ENCODE measurements at places on chromosomes 3 and 15. TPM values are rescaled to one million over a fixed set of nuclear protein-coding genes. Genes with fewer than 3 reads are reported as not detected.

The HES1 gene
- 3.7 TPM for total RNA-seq

The ITIH3 gene
- total RNA-seq, result not detected

The NOX5 gene
- total RNA-seq, result 0.30 TPM

The ATP8B4 gene
- total RNA-seq, result 0.42 TPM

The CACNA2D3 gene
- not detected for total RNA-seq

The ITIH4 gene
- total RNA-seq, result 1.3 TPM

The PPP2R3A gene
- total RNA-seq, result 6.5 TPM

The ZPLD1 gene
- total RNA-seq, result 0.42 TPM

The BCL2A1 gene
- 2.1 TPM for total RNA-seq

The MYD88 gene
- 16.5 TPM for total RNA-seq

The CPLX3 gene
- not detected for total RNA-seq

The GRK7 gene
- total RNA-seq, result 0.05 TPM

The HEXA gene
- total RNA-seq, result 97.7 TPM

The CCR9 gene
- not detected for total RNA-seq

The PTPN9 gene
- total RNA-seq, result 26.1 TPM

The ADGRG7 gene
- 0.30 TPM for total RNA-seq

The MINAR1 gene
- total RNA-seq, result 1.8 TPM

The FHIT gene
- 1.2 TPM for total RNA-seq

The XIRP1 gene
- 0.05 TPM for total RNA-seq

The SLC7A14 gene
- total RNA-seq, result 4.9 TPM

The CSPG4 gene
- 63.0 TPM for total RNA-seq

The EBLN2 gene
- 8.9 TPM for total RNA-seq

The PARP14 gene
- total RNA-seq, result 47.2 TPM

The FBXL2 gene
- total RNA-seq, result 14.8 TPM

The GOLGA8K gene
- total RNA-seq, result 0.30 TPM

The CCDC50 gene
- total RNA-seq, result 103 TPM

The CPNE9 gene
- total RNA-seq, result not detected

The MESP2 gene
- total RNA-seq, result 0.30 TPM

The STRIT1 gene
- not detected for total RNA-seq

The PIERCE2 gene
- total RNA-seq, result 0.89 TPM

The ZMYND10 gene
- total RNA-seq, result 0.88 TPM

The HYAL1 gene
- total RNA-seq, result 0.42 TPM

The SPESP1 gene
- 6.0 TPM for total RNA-seq

The GLDN gene
- total RNA-seq, result under 0.01 TPM

The OGG1 gene
- 14.0 TPM for total RNA-seq

The SCN11A gene
- total RNA-seq, result not detected

The LRTM1 gene
- not detected for total RNA-seq

The IL1RAP gene
- 22.9 TPM for total RNA-seq

The ARPIN gene
- 8.6 TPM for total RNA-seq

The SYNPR gene
- not detected for total RNA-seq

The CP gene
- not detected for total RNA-seq

The MELTF gene
- 9.8 TPM for total RNA-seq

The SAXO2 gene
- 1.2 TPM for total RNA-seq

The CASR gene
- total RNA-seq, result not detected

The CD276 gene
- total RNA-seq, result 175 TPM
